ENCODE measurements at places on chromosomes 6 and 20.

GRCh38 chr6:6915219-6915618 is 192.5 kb upstream of the RREB1 start:
- DNase-seq: no peak

- DNase-seq: no peak
Measured at GRCh38 chr6:15674690-15675386, 12.0 kb upstream of the DTNBP1 start.

- DNase-seq: no peak
Measured at GRCh38 chr6:11929241-11929835, 82.8 kb upstream of the HIVEP1 start.

- no peak for DNase-seq
Measured at GRCh38 chr20:4800676-4801449, 79.2 kb downstream of the PRND start.

- no peak for DNase-seq
Measured at GRCh38 chr6:135854799-135855198, 3.3 kb downstream of the PDE7B start.

DNA sequence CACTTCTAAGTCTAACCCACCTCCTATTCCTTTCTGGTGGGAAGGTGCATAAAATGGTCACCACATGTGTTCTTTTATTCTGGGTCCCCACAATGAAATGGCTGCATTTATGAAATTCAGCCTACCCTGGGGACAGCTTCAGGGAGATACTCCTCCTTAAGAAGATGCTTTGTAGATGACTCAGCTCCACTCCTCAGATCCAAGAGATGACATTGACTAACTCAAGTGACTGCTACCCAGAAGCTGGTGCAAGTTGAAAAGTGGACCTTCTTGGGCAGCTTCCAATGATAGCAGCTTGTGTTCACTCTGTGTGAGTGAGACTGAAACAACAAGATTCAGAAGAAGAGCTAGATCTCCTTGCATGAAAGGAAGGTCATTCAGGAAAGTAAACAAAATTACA is 113.4 kb downstream of the SCP2D1 start:
- DNase-seq: no peak

GRCh38 chr6:54970337-54970736 is 123.8 kb downstream of the FAM83B start:
- DNase-seq: no peak

DNA sequence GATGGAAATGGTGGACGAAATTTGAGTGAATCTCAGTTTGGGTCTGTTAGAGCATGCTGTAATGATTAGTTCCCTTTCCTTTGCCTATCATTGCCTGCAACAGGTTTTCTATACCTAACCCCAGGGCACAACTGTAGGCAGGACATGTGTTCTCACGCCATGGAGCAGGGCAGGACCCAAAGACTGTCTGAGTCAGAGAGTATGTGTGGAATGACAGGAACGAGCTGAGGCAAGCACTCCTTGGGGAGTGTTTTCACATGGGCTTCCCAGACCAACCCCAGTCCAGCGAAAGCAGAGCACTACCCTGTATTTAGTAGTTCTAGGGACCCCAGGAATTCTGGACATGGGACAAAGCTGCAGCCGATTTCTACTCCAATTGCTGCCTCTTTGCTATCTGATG is 234.2 kb downstream of the HACE1 start:
- DNase-seq: no peak

GRCh38 chr6:55954436-55954835 is 79.0 kb upstream of the BMP5 start:
- DNase-seq: no peak

GRCh38 chr20:34713194-34713943 is 9.2 kb downstream of the TP53INP2 start:
- DNase-seq: no peak

- DNase-seq: no peak
Measured at GRCh38 chr6:43570876-43571441, 4.9 kb downstream of the XPO5 start.

DNA sequence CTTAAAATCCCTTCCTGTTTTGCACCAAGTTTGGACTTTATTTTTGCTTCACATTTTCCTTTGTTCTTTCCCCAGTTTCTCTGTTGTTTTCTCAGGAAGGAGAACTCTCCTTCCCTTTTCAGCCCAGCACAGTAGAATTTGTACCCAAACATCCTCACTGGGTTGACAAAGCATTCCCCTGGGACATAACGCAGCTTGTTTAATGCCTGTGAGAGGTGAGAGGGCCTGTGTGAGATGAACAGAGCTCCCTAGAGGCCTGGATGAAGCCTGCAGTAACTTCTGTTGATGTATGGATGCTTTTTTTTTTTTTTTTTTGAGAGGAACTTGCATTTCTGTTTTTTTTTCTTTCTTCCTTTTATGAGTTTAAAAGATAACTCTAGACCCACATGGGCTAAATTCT is 104.9 kb upstream of the SLC22A23 start:
- no peak for DNase-seq

DNA sequence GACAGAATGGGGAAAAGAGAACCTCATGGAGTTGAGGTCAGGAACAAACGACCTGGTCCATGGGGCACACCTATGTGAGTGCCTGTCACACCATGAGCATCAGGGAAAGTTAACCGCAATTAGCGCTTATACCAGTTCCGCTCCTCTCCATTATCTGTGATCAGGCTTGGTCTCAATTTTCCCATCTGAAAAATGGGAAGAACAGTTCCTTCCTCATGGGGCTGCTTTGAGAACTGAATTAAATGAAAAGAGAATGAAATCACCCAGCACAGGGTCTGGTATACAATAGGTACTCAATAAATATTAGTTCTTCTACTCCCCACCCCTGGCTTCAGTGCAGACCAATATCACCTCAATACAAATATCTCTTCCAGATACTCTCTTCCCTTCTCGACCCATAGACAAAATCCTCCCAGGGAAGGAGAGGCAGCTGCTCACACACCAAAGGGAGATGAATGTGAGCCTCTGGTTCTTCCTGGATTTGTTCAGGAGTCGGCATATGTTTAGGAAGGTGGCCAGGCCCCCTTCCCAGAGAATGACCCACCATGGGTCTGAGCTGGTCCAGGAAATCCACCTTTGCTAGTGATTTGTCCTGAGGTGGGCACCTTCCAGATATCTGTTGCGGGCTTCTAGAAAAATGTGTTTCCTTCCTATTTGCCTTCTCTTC is 2.4 kb upstream of the PTGIS start:
- DNase-seq: no peak

DNA sequence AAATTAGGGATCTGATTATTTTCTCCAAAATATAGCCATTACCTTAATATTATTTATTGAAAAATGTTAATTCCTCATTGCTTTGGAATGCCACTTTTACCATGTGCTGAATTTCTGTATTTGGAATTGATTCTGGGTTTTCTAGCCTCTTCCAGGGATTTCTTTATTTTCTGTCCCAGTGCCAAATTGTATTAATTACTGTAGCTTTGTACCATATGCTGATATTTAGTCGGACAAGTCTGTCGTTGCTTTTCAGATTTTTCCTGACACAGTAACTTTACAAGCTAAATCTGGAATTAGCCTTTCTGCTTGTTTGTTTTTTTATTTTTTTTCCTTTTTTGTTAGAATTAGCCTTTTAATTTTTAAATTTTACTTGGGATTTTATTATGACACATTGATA is 10.9 kb upstream of the TMEM14B start:
- DNase-seq: no peak

GRCh38 chr6:96975852-96976251 is 51.3 kb downstream of the KLHL32 start:
- no peak for DNase-seq

GRCh38 chr6:23302514-23302913 is 733.1 kb downstream of the HDGFL1 start:
- no peak for DNase-seq

- DNase-seq: no peak
Measured at GRCh38 chr6:5679270-5679669, 327.5 kb downstream of the NRN1 start.

GRCh38 chr6:107763946-107764345 is 60.2 kb downstream of the SCML4 start:
- no peak for DNase-seq

DNA sequence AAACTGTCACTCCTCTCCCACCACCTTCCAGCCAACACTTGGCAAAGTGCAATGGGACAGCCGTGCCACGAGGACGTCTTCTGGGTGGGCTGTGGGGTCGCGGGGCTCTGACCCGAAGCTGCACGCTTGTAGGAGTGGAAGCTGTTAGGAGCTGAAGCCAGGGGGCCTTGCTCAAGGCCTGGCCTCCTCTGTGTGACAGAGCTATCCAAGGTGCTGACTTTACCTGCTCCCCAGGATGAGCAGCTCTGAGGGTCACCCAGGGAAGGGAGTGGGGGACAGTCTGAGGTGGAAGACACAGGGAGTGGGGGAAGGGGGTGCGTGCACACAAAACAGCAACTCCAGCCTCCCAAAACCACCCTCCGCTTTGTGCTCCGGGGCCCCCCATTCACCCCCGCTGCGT is 17.5 kb upstream of the CHRNA4 start:
- DNase-seq: no peak

- DNase-seq: no peak
Measured at GRCh38 chr6:55617272-55617671, 38.3 kb upstream of the HMGCLL1 start.

DNA sequence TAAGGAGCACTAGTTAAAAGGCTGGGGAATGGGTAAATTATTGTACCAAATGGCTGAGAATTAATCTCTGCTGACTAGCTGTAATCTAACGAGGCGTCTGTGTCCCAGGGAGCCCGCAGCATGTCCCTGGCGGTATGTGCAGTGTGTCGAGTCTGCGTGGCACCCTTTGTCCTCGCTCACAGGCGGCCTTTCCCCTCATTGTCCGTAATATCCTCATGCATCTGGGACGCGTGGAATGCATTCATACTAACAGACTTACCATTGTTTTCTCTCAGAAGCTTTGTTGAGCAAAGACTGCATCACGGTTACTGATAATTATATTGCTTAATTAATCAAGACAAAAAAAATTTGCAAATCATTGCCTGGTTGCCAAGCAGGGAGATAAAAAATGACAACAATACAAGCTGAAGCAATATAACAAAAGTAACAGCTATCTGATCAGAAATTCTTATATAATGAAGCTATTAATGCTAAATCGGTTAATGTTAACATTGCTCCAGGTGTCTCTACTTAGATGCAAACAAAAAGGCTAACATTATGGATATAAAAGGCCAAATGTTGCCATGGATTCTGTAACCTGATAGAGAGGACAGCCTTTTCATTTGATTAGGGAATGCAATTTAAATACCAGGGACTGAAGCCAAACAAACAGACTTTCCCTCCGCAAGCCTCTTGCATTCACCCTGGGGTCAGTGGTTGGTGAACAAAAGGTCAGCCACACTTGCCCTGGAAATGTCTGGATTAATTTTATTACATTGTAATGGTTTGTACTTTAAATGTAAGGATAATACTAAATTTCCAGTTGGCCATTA is 124.8 kb downstream of the INSM1 start:
- DNase-seq: no peak

DNA sequence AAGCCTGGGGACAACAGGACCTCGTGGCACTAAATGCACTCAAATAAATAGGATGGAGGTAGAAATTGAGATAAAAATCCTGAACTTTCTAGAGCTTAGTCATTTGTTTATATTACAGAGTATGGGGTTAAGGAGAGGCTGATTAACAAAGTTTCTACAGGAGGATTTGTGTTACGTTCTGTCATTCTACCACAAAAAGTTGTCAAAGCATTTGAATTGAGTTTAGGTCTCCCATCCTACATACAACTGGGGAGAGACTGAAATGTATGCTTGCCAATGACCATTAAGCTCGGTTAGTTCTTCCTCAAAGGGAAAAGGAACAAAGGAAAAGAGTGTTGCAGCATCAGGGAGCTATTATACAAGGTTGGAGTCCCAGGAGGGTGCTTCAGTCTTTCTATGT is 597.9 kb downstream of the COL12A1 start:
- DNase-seq: no peak

DNA sequence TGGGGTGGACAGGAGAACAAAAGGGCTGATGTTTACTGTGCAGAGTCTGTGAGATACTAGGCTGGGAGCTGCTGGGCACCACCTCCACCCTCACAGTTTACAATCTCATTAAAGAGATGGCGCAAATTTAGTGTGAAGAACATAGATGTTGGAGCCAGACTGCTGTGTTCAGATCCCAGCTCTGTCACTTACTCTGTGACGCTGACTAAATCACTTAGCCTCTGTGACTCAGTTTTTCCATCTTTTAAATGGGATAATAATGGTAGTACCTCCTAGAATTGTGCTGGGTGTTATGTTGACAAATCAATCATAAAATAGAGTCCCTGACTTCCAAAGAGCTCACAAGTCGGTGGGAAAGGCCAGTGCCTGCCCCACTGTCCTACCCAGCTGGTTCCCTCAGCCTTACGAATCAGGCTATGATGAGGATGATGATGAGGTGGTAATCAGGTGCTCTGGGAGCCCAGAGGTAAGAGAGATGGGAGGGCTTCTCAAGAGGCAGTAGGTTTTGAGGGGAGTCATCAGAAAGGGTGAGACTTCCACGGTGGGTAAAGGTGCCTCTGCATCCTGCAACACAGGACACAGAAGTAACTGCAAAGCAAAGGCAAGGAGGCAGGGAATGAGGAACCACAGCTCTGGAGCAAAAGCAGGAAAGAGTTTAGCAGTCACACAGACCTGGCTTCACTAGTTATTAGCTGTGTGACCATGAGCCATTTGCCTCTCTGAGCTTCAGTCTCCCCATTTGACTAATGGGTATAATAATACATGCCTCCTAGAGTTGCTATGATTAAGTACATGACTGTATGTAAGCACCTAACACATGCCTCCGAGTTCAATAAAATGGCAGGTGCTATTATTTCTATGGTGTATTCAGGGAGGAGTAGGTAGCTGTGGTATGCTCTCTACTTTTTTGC is 8.9 kb downstream of the FYN start:
- DNase-seq: no peak

- no peak for DNase-seq
Measured at GRCh38 chr6:37889486-37889885, 70.0 kb downstream of the ZFAND3 start.

DNA sequence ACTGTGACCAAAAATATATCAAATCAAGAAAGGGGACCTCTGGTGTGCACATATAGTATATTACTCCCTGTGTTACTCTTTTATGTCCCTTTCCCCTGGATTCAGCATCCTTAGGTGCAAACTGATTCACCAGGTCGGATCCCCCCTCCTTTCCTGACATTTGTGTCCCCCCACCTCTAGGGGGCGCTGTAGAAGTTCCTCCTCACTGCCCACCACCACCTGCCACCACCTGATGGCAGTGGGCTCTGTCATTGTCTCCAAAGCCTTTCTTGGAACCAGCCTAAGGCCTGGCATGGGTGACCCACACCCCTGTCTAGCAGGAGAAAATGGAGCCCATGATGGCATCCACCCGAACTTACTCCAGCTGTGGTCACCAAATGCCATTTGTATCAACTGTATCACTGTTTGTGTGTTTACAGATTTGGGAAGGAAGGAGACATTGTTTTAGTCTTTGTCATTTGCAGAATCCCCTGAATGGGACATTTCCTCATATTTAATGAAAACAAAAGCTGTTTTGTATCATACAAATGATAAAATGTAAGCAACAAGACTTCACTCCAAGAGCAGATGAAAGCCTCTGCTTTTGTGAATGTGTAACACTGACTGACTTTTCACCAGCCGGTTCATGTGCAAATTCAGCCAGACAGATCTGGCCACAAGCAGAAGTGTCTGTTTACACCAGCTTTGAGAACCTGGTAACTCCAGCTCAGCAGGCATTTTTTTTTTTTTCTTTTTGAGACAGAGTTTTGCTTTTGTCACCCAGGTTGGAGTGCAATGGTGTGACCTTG is 66.2 kb downstream of the ARMC2 start:
- DNase-seq: no peak

GRCh38 chr6:167298127-167298526 is 7.0 kb downstream of the UNC93A start:
- no peak for DNase-seq
